ENCODE measurements at places on chromosomes 1 and 21.

GRCh38 chr1:16068356-16069270, 4.8 kb downstream of the FAM131C start:
- DNase-seq, result no peak

GRCh38 chr21:24147674-24148073, 1459.6 kb downstream of the MRPL39 start:
- DNase-seq, result no peak

GRCh38 chr1:21368515-21369289, 71.2 kb upstream of the NBPF3 start:
- peak; percentile 65 for DNase-seq

- no peak for DNase-seq
Observed at GRCh38 chr1:218481116-218481775, 136.1 kb downstream of the TGFB2 start.

Data from activated T-cell treated with anti-CD3 and anti-CD28 coated beads, Interleukin-2, amount 50 U/mL, for 72 hours (primary cell).